ENCODE measurements at places on chromosomes 6 and 20.

- peak; percentile 82 for DNase-seq
Measured at GRCh38 chr20:41499064-41499463, 119.1 kb downstream of the CHD6 start.

DNA sequence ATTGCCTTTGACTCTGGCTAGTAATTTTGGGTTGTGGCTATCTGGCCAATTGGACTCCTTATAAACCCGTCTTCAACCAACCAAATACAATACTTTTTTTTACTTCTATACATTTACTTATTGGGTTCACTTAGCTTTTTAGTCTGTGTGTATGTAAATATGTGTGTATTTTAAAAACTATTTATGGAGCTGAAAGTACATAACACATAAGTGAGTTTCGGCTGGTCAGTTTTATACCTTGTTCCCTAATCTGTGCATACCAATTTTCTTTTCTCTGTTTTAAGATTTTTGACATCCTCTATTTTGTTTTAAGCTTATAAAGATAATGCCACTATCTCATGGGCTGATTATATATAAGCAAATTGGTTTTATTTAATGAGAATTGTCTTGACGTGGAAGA is 129.5 kb downstream of the LRRC1 start:
- no peak for DNase-seq

- no peak for DNase-seq
Measured at GRCh38 chr6:139567095-139567494, 192.6 kb upstream of the CITED2 start.

DNA sequence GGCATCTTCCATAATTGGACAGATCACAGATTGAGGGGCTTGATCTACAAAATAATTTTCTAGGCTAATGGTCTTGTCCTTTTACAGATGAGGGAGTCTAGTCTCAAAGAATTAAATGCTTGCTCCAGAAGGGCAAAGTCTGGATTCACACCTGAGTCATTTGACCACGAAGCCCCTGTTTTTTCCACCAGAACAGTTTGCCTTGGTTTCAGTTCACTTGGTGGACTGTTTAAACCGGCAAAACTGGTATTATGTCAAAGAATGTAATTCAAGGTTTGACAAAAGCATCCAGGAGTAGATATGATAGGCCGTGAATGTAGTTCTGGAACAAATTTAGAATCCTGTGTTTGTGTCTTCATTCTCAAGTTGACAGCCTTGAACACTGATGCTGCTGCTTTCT is 3.3 kb downstream of the MYO6 start:
- DNase-seq = no peak

- DNase-seq = no peak
Measured at GRCh38 chr6:170270984-170271593, 19.8 kb downstream of the DLL1 start.

DNA sequence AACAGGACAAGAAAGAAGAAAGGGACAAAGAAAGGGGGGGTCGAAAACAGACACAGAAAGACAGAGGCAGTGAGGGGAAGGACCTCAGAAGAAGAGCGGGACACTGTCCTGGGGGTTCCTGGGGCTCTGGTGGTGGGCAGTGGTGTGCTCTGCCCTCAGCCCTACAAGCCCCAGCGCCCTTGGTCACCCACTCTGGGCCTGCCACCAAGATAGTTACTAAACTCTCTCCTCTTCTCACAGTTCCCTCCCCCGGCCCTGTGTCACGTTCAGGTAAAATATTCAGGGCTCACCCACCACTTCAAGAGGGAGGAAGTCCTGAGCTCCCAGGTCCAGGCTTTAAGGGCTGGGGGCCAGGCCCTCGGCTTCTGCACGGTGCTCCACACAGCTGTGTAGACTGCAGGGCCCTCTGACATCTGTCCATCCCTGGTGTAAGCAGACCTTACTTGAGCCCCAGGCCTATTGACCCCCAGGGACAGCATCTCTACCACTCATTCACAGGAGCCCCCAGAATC is 87.4 kb downstream of the MRPL14 start:
- DNase-seq = no peak

GRCh38 chr6:81484251-81484650 is 268.2 kb downstream of the TENT5A start:
- no peak for DNase-seq

DNA sequence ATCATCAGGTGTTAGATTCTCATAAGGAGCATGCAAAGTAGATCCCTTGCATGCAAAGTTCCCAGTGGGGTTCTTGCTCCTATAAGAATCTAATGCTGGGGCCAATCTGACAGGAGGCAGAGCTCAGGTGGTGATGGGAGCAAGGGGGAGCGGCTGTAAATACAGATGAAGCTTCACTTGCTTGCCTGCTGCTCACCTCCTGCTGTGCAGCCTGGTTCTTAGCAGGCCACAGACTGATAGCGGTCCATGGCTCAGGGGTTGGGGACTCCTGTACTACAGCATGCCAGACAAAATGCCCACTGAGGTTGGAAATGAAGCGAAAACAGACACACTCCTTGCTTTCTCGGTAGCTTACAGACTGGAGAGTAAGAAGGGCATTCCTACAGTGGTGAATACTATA is 386.8 kb downstream of the PLCB1 start:
- DNase-seq = no peak

DNA sequence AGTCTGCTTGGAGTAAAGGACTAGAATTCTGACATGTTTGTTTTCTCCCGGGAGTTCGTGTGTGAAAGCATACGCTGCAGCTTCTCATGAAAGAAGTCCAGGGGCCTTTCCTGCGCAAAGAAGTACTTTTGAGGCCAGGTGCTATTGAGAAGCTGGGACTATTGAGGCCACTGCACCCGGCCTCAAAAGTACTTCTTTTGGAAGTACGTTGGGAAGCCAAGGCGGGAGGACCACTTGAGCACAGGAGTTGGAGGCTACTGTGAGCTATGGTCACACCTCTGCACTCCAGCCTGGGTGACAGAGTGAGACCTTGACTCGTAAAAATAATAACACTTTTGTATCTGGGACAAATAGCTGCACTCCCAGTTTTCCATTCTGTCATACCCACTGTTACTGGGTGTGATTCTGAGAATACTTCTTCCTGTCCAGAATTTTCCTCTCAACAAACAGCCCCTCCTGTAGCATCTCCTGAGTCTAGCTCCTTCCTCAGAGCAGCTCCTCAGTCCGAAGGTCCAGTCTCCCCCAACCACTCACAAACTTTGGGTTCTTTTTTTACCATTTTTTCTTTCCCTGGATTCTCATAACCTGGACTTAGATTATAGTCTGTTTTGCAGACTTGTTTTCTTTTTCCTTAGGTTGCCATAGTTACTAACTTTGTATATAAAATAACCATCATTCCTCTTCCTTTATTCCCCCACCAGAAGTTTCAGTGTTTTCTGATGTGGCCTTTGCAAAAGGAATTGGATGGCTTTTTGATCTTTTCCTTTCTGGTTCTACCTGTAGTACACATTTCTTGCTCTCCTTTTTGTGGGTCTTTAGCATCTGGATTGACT is 12.7 kb downstream of the STK35 start:
- peak; percentile 9 for DNase-seq

DNA sequence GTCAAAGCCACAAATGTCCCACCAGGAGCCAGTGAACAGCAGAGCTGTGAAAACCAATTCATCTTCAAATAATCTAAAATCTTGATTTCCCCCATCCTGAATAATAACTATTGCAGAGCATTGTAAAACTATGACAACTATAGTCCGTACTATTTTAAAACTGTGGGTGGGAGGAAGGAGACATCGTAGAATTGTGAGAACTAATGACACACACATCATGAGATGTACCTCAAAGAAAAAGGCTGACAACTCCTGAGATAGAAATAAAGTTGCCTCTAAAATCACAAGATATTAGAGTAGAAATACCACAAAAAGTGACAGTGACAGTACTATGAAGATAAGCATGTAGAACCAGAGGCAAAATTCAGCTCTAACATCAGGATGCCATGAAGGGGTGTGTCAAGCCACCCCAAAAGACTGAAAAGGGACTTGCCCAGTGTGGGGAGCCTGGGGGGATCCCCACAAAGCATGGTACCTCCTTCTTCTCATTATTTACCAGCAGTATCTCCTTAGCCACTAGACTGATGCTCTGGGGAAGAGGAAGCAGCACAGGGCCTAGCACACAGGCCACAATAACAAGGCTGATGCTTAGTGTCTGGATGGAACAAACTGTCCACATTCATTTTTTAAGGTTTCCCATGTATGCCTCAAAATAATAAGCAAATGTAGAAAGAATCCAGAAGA is 13.4 kb downstream of the NAPB start:
- DNase-seq = no peak

GRCh38 chr20:17652411-17652810 is 29.6 kb downstream of the RRBP1 start:
- DNase-seq = no peak

DNA sequence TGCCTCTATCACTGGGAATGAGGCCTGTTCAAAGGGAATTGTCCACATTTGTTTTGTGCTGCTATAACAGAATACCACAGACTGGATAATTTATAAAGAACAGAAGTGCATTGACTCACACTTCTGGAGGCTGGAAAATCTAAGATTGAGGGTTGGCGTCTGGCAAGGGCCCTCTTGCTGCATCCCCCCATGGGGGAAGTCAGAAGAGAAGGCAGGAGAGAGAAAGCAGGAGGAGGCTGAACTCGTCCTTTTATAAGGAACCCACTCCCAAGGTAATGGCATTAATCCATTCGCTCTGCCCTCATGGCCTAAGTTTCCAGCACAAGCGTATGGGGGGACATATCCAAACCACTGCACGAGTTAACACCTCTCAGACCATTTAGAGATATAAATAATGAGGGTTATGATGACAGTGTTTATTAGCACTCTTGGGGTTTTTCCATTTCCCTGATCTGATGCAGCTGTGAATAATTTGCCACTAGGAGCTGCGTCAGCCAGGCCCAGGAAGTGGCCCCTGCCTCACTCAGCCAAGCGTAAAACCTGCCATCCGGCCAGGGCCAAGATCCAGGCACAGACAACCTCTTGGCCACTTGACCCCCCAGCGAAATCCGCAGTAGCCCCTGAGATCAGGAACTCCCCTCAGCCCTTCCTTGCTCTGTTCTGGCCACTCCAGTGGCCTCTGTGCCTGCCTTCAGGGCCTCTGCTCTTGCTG is 14.2 kb upstream of the SLCO4A1 start:
- DNase-seq = peak; percentile 60

- DNase-seq = no peak
Measured at GRCh38 chr20:1282966-1283365, 16.9 kb downstream of the SNPH start.

GRCh38 chr6:158663625-158664165 is 13.8 kb downstream of the SYTL3 start:
- DNase-seq = no peak

GRCh38 chr6:158372574-158372973 is 60.3 kb downstream of the TULP4 start:
- no peak for DNase-seq

- no peak for DNase-seq
Measured at GRCh38 chr6:17525637-17526036, 74.5 kb upstream of the FAM8A1 start.

GRCh38 chr6:47239546-47239945 is 70.2 kb downstream of the TNFRSF21 start:
- no peak for DNase-seq

- DNase-seq = peak; percentile 86
Measured at GRCh38 chr20:39874049-39874893, 814.8 kb downstream of the MAFB start.

GRCh38 chr6:91299544-91300491 is 712.9 kb upstream of the MAP3K7 start:
- no peak for DNase-seq

- peak; percentile 66 for DNase-seq
Measured at GRCh38 chr20:39825950-39826349, 863.1 kb downstream of the MAFB start.

DNA sequence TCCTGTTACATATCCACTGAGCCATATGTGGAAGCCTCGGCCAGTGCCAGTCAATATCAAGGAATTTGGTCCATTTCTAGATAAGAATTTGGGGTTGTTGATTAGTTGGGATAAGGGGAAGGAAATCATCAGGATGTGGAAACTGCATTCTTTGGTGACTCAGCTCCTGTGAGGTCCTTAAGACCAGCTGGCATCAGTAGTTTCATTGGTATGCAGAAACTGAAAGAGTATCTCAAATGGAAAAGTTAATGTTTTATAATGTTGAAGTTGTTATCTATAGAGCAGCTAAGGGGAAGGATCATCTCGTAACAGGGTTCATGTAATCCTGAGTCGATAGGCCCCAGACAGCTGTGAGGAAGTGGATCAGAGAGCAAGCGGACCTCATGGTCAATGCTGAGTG is 87.9 kb upstream of the PRND start:
- DNase-seq = peak; percentile 95

DNA sequence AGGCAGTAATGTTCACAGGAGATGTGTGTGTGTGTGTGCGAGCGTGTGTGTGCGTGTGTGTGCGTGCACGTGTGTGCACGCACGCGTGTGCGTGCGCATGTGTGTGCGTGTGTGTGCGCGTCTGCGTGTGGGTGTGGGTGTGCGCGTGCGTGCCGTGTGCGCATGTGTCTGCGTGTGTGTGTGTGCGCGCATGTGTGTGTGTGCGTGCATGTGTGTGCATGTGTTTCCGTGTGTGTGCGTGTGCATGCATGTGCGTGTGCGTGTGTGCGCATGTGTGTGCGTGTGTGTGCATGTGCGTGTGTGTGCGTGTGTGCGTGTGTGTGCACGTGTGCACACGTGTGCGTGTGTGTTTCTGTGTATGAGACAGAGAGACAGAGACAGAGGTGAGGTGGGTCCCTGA is 136.0 kb upstream of the CST7 start:
- no peak for DNase-seq

DNA sequence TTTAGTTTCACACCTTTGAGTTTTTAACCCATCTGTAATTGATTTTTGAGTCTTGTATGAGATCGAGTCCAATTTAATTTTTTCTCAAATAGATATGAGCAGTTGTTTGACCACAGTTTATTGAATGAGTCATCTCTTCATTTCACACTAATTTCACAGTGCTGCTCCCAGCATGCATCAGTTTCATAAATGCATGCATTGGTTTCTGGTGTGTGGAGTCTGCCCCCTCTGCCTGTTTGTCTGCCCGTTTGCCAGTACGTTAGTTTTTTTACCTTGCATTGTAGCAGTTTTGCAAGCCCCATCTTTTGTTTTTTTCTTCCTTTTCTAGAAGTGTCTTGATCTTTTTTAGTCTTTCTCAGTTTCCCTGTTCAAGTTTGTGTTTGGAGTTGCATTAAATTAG is 11.9 kb downstream of the SLX4IP start:
- peak; percentile 71 for DNase-seq

- DNase-seq = no peak
Measured at GRCh38 chr6:169263374-169263773, 9.7 kb upstream of the THBS2 start.

DNA sequence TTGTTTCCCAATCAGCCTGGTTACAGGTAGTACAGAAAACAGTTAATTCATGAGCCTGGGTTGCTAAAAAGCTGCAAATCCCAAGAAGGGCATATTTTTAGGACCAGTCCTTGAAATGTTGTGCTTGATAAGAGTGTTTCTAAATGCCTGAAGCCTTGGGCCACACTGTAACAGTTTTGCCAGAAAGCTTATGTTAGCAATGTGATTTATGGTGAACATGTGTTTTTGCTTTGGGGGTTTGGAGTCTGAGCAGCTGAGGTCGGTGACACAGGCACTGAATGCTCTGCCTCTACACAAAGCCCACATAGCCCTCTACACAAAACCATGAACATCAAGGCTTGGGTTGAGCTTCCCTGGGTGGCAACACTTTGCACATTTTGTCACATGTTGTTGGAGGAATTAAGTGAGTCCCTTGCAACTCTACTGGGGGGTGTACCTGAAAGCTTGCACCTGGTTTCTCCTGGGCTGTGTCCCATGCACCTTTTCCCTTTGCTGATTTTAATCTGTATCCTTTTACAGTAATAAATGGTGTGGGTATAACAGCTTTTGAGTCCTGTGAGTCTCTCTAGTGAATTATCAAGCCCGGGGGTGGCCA is 22.2 kb downstream of the AHI1 start:
- peak; percentile 66 for DNase-seq
